ENCODE measurements at places on chromosomes 16 and 17. TPM values are rescaled to one million over a fixed set of nuclear protein-coding genes. Genes with fewer than 3 reads are reported as not detected.
A peak's percentile ranks its signal among the peaks of the same experiment; 100 is the strongest.

GRCh38 chr17:76087531-76087930 lies 8.5 kb downstream of the ZACN start:
- no peak for DNase-seq

DNA sequence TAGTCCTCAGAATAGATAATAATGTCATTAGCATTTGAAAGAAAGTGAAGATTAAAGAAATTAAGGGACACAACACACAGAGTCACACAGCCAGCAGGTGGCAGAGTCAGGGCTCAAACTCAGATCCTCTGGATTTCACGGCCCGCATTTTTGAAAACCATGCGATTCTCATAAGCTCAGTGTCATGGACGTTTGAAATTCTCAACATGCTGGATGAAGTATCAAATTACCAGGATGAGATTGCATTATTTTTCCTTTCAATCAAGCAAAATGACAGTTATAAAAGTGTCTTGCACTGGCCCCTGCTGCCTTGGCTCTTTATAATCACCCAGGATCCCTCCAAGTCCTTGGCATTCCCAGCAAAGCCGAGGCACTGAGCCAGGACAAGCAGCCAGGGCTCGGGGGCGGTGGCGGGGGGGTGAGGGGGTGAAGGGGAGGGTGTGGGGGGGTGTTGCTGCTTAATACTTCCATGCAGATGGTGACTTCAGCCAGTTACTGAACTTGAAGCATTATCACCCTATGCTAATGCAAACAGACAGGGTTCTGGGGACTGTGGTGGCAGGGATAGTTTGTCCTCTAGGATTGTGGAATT lies 6.6 kb upstream of the BMERB1 start:
- DNase-seq: peak; percentile 84

DNA sequence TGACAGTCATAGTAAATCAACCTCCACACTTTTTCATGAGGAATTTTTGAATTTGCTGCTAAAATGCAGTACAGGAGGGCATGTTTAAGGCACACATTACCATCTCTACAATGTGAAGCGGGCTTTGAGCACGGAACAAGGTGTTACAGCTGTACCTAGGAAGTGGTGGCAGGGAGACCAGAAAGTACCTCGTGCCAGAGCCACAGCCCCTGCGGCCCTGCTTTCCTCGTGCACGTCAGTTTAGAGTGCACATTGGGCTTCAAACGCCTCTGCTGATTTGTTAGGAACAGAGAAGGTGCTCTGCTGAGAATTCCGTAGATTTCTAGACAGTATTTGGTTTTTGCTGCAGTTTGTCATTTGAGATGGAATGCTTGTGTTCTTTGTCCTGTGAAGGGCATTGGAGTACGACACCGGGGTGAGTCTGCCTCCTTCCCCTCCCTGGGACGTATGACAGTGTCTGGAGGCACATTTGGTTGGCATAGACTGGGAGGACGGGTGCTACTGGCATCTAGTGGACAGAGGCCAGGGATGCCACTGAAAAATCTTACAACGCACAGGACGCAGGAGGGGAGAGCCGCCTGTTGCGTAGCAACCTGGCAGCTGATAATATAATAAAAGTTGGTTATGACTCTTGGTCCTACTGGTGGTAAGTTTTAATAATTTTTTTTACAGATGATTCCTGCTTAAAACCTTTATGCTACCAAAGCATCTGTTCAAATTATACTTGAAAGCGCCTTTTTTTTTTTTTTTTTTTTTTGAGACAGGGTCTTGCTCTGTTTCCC lies 9.1 kb downstream of the FOXK2 start:
- peak; percentile 50 for DNase-seq

DNA sequence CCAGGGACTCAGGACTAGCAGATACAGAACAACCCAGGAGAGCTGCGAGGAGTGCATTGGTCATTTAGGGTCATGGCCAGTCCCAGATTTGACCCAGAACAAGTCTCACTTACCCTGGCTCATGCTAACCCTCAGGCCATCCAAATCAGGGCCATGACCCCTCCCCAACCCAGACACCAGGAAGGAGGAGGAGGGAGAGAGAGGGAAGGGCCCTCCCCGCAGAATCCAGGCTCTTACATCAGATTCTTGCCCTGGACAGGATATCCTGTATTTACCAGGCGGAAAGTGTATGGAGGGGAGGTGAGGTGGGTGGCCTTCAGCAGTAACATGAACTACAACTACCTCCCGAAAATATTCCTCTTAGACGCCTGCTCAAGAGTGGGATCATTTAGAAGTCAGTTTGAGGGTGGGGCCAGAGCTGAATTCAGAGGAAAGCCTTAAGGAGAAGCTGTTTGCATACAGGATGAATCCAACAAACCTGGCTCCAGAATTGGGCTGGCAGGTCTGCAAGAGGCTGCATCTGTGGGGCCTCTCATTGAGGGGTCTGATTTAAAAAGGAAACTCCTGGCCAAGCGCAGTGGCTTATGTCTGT lies 2.1 kb downstream of the VAT1 start:
- peak; percentile 59 for DNase-seq

GRCh38 chr17:49361129-49361901 lies 735 bp downstream of the ZNF652 start:
- peak; percentile 23 for DNase-seq

GRCh38 chr17:50625032-50625871 lies 9.4 kb upstream of the ABCC3 start:
- DNase-seq: no peak

- DNase-seq: no peak
Measured at GRCh38 chr17:57873261-57874057, 23.6 kb upstream of the MRPS23 start.

- no peak for DNase-seq
Measured at GRCh38 chr16:17448640-17449638, 21.8 kb downstream of the XYLT1 start.

GRCh38 chr17:66430846-66431795 lies 128.7 kb downstream of the PRKCA start:
- DNase-seq: peak; percentile 70

DNA sequence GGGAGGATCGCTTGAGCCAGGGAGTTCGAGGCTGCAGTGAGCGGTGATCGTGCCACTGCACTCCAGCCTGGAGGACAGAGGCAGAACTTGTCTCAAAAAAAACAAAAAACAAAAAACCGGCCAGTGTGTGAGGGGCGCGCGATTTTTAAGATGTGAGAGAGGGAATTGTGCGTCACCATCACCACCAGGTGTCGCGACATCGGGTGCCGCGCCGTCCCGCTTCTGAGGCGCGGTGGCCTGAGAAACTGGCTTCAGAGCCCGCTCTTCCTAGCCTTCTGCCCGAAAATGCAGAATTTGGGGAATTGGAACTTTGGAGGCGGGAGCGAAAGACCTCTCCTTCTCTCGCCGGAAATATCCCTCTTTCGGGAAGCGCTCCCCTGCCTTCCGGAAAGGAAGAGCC lies 524.8 kb downstream of the KCNJ18 start:
- DNase-seq: no peak

DNA sequence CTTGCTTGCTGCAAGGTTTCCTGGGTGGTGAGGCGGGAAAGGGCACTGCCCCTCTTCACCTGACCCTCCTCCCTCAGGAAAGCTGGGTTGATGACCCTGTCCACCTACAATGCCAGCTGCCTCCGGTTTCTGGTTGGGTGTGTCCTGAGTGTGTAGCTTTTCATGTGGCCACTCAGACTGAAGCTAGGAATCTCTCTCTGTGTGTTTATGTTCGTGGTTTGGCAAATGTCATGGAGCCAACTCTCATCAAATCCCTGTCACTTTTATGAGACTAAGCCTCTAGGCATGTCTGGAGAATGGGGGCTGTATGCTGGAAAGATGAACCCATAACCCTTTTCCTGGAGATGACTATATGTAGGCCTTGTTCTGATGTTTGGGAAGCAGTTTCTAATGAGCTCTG lies 17.1 kb downstream of the PLEKHG4 start:
- peak; percentile 84 for DNase-seq

DNA sequence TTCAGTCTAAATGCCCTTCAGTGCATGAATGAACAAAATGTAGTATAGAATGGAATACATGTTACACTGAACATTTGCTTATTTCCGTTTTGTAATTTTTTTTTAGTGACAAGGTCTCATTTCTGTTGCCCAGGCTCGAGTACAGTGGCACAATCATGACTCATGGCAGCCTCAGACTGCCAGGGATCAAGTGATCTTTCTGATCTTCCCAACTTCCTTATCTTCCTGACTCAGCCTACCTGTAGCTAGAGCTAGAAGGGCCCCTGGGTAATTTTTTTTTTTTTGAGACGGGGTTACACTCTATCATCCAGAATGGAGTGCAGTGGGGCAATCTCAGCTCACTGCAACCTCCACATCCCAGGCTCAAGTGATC lies 7.3 kb upstream of the SLX4 start:
- no peak for DNase-seq

- no peak for DNase-seq
Measured at GRCh38 chr16:1982013-1982433, 754 bp upstream of the NOXO1 start.

DNA sequence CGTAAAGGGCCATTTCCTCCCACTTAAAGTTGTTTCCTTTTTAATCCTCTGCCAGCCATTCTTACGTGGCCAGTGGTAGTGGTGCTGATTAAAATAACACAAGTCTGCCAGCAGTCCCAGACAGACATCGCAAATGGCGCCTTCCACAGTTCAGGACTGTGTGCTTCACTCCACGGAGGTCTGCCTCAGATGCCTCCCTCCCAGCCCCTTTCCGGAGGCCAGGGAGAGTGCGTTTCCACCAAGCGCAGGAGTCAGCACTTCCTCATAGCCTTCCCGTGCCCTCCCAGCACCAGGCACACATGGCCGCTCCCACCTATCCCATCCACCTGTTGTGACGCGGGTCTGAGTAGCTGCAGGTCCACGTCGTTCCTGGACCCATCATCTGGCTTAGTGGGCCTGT lies 205.6 kb downstream of the RPTOR start:
- DNase-seq: no peak

DNA sequence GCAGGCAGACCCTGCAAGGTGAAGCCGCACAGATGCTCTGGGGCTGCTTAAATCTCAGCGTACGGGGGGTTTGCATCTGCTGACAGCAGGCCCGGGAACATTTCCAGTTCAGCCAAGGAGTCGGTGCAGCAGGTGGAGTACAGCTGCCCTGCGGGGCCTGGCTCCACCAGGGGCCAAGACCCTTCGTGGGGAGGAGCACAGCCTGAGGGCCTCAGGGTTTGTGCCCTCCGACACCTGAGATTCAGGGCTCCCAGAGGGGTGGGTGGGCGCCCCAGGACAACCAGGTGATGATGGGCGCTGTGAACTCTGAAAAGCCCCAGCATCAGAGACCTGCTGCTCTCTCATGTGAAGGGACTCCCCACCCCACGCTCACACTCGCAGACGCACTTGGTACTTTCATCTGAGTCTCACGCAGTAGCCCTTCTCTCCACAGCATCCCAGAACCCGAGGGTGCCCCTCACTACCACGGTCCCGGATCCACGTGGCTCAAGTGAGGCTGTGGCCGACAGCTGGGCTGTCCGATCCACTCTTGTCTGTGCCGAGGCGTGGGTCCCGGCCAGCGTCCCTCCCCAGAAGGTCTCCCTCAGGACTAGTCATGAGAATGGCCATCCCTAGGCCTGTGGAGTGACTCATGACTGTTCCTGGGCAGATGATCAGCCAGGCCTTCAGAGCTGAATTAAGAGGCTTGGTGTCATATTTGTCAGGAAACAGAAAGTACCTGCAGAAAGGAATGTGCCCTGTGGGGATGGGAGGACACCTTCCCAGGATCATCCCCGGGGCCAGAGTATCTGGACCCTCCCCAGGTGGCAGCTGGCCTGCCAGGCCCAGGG lies 29.6 kb downstream of the ACSF3 start:
- no peak for DNase-seq

DNA sequence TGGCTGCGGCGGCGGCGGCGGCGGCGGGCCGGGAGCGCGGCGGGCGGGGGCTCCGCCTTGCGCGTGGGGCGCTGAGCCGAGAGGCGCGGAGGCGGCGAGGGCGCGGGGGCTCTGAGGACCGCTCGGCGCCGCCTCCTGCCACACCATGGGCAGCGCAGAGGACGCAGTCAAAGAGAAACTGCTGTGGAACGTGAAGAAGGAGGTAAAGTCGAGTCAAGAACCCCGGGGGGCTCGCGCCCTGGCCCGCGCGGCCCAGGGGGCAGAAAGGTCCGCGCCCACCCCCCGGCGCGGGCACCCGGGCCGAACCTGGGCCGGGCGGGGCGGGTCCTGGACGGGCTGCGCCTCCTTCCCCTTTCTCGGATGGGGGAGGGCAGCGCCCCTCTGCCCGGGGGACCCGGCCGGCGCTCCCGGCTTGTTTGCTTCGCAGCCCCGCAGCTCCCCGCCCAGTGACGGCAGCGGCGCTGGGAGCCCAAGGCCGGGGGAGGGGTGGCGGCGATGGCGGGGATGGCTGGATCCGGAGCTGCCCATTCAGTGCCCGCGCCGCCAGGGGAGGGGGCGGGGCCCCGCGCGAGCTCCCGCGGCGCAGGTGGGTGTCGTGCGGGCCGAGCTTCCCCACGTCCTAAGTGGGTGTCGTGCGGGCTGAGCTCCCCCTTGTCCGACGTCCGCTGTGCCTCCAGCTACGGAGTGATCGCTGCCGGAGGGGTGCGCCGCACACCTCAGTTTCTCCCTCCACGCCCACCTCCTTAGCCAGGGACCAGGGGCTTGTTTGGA lies 428 bp downstream of the SGSM2 start:
- peak; percentile 60 for DNase-seq

DNA sequence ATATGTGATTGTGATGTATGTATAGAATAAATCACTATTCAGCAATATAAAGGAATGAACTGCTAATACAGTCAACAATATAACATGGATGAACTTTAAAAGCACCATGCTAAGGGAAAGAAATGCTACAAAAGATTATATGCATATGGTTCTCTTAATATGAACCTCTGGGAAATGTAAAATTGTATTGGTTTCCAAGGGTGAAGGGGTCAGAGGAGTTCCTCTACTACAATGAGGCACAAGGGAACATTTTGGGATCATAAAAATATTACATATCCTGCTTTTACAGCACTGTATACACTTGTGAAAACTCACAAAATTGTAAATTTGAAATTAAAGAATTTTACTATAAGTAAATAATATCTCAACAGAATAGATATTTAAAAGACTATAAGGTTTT lies 111.4 kb downstream of the CA10 start:
- DNase-seq: no peak

- DNase-seq: no peak
Measured at GRCh38 chr17:38885728-38886642, 16.1 kb downstream of the LASP1 start.

GRCh38 chr17:80221351-80222105 lies 1.3 kb downstream of the SLC26A11 start:
- no peak for DNase-seq

- DNase-seq: no peak
Measured at GRCh38 chr17:4859816-4860625, 26.9 kb downstream of the MINK1 start.

CRYBA1 gene
- 0.43 TPM for total RNA-seq

RNU2-1 gene
- not detected for total RNA-seq

KRT31 gene
- not detected for total RNA-seq

PSMD11 gene
- total RNA-seq: 105 TPM

ARL4D gene
- total RNA-seq: 15.1 TPM

CDH16 gene
- total RNA-seq: not detected

FGF11 gene
- total RNA-seq: 3.9 TPM

MEFV gene
- total RNA-seq: under 0.01 TPM

SLC7A6 gene
- 49.7 TPM for total RNA-seq

CCL16 gene
- total RNA-seq: not detected
